Non-pigmented ciliary epithelial cell (primary cell): ENCODE measurements at places on chromosomes 4 and X.

- no peak for DNase-seq
Measured at GRCh38 chr4:7539659-7540058, 104.9 kb upstream of the PSAPL1 start.

DNA sequence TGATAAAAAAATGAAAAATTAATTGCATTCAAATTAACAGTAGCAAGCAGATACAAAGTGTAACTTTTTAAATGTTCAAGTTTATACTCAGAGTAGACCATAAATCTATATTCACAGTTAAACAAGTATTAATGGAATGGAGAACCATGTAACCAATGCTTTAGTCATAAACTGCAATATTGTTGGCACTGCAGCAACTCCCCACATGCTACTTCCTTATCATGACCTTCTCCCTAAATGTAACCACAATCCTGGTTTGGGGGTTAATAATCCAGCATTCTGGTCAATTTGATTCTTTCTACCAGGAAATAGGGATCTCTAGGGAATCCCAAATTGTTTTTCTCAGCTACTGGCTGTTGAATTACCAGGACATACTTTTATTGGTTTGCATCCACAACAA lies 223.9 kb upstream of the DCAF8L1 start:
- DNase-seq = no peak

- DNase-seq = no peak
Measured at GRCh38 chr4:184309241-184310170, 91.8 kb upstream of the ENPP6 start.

- no peak for DNase-seq
Measured at GRCh38 chrX:68703369-68703768, 55.9 kb downstream of the STARD8 start.

DNA sequence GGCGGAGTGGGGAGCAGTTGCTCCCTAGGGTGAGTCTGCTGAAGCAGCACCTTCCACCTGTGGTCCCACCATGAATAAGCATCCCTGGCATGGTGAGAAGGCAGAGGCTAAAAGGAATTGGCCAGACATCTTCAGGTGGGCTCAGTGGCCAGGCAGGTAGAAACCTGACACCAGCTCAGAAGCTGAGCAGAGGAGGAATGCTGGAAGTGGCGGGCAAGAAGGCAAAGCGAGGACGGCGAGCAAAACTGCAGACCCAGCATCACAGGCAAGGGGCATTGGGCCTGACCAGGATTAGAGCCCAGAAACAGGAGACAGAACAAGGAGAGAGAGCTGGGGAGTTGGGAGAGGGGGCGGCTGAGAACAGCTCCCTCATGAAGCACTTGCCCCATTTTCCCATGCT lies 25.3 kb downstream of the TSC22D3 start:
- no peak for DNase-seq

GRCh38 chr4:60944060-60944459 lies 256.1 kb upstream of the ADGRL3 start:
- no peak for DNase-seq

- no peak for DNase-seq
Measured at GRCh38 chrX:86407371-86407770, 259.1 kb downstream of the DACH2 start.
